ENCODE measurements at places on chromosomes 1 and 21.
A peak's percentile ranks its signal among the peaks of the same experiment; 100 is the strongest.

DNA sequence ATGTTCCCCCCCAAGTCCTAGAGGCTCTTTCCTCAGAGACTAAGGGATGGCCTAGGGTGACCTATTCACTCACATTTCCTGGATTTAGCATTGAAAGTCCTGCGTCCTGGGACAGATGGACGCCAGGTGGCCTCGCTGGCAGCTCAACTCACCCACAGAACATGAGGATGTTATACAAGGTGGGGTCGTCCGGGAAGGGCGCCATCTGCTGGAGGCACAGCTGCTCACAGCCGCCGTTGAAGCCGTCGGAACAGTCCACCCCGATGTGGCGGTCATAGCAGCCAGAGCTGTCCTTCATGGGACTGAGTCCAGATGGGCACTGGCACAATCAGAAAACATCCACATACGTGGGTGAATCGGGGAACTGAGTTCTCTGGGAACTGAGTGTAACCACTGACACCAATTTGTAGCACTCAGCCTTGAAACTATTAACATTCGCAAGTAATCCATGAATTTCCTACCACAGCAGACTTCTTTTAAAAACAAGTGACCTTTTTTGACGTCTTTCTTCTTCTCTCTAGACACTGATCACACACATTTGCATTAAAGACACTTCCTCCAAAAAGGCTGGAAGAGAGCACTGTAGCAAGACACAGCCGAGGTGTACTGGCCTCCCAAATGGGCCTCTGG is 215.4 kb downstream of the ASTN1 start:
- no peak for DNase-seq

GRCh38 chr21:46110499-46111192 is 12.7 kb downstream of the COL6A2 start:
- DNase-seq, result peak; percentile 62

- no peak for DNase-seq
Observed at GRCh38 chr1:77060000-77060399, 159.2 kb downstream of the PIGK start.

DNA sequence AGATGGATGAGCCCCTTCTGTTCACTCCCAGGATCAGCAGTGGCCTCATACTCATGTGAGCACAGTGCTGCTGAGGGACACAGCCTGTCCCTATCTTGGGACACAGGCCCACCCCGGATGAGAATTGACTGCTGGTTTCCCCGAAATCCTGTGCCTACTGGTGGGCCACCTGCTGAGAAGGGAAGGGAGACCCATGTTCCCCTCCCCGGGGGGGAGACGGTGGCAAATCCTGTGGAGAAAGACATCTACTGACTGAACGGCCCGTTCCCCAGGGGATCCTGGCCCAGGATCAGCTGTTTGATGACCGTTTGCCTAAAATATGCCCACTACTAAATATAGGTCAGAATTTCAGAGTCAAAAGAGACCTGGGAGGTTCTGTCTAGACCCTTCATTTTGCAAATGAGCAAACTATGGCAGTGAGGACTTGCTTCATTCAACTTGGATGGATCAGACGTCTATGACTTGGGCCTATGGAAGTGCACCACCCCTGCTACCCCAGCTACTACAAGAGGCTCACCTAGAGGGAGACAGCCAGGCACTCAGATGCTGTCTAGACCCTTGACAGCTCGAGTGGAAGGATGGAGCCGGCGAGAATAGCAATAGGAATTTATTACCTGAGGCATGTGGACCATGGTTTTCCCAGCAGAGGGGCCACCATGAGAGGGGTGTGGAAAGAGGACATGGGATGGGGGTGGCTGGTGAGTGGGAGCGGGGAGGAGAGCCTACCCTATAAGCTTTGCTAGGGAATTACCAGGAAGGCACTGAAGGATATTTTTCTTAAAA is 15.6 kb upstream of the THEMIS2 start:
- DNase-seq, result no peak

- peak; percentile 75 for DNase-seq
Observed at GRCh38 chr1:244349103-244349531, 102.6 kb downstream of the ADSS2 start.

GRCh38 chr1:208145167-208145566 is 99.0 kb downstream of the PLXNA2 start:
- no peak for DNase-seq

GRCh38 chr21:16535102-16535422 is 805.3 kb downstream of the USP25 start:
- peak; percentile 92 for DNase-seq

DNA sequence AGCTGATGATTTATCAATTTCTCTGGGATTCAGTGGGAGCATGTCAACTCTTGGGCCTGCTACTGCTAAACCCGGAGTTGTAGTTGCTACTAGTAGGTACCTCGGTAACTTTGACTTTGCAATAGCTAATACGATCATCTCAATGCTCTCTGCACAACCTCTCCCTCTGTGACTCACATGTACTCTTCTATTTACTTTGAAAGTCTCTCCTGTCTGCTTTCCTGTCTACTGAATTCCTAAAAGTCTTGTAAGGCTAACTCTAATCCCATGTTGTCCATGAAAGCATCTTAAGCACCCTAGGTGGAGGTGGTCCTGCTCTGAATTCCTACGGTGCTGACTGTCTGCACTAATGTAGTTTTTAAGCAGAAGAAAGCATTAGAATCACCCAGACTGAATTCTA is 29.3 kb downstream of the SLC9C2 start:
- no peak for DNase-seq

GRCh38 chr1:29457496-29458368 is 221.4 kb downstream of the PTPRU start:
- DNase-seq, result no peak

- DNase-seq, result no peak
Observed at GRCh38 chr1:119968068-119968492, 71.8 kb upstream of the ADAM30 start.

- peak; percentile 11 for DNase-seq
Observed at GRCh38 chr1:53458634-53459033, 565 bp upstream of the DMRTB1 start.

DNA sequence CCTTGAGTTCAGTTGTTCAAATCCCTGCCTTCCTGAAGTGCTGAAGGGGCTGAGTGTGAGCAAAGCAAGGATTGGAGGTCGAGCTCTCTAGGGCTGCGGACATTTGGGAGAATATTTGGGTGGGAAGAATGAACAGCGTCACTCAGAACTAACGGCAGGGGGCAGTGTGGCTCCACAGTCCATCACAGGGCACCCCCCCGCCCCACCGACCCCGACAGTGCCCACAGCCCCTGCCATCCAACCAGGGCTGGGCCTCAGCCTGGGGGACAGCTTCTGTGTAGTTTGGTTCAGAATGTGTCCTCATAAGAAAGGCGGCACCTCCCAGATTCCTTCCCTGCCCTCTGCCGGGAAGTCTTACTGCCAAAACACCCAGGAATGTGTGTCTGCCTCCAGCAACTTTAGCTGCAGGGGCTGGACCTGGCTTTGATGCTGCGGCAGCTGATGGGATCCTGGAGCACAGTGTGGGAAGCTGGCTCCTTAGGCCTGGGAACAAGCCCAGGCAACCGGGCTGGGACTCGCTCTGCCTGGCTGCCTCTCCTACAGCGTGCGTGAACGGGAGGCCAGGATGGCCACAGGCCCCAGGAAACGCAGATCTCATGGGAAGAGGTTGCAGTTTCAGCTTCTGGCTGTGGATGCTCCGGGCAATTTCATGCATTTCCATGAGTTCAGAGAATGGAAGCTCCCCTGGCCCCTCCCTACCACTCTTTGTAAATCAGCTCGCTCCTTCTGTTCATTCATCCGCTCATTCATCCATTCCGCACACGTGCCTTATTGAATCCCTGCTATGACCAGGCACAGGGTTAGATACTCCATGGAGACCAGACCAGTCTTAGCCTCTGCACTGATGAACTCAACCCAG is 104.9 kb upstream of the TMPRSS2 start:
- DNase-seq, result peak; percentile 92

GRCh38 chr1:99481391-99481996 is 164.4 kb upstream of the PALMD start:
- no peak for DNase-seq

DNA sequence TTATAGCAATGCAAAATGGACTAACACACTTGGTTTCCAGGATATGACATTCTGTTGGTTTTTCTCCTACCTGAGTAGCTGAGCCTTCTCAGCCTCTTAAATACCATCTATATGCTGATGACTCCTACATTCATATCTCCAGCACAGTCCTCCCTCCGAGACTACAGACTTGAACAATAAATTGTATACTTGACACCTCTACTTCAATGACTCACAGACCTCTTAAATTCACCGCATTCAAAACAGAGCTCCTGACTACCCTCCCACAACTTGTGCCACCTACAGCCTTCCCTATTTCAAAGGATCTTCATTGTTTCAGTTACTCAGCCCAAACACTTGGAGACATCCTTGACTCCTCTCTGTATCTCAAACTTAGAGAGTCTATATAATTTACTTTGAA is 66.8 kb upstream of the ASB17 start:
- no peak for DNase-seq

DNA sequence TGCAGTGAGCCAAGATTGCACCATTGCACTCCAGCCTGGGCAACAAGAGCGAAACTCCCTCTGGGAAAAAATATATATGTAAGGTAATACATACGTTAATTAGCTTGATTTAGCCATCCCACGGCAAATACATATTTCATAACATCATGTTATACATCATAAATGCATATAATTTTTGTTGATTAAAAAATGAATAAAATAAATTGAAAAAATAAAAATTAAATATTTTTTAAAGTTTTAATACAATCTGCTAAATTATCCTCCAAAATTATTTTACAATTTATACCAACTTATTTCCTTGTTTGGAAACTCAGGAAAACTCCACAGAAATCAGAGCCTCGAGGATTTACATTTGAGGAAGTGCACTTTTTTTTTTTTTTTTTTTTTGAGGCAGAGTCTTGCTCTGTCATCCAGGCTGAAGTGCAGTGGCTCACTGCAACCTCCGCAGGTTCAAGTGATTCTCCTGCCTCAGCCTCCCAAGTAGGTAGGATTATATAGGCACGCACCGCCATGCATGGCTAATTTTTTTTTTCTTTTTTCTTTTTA is 12.6 kb upstream of the IPO9 start:
- DNase-seq, result no peak

GRCh38 chr1:4557949-4558348 is 96.5 kb upstream of the AJAP1 start:
- no peak for DNase-seq

DNA sequence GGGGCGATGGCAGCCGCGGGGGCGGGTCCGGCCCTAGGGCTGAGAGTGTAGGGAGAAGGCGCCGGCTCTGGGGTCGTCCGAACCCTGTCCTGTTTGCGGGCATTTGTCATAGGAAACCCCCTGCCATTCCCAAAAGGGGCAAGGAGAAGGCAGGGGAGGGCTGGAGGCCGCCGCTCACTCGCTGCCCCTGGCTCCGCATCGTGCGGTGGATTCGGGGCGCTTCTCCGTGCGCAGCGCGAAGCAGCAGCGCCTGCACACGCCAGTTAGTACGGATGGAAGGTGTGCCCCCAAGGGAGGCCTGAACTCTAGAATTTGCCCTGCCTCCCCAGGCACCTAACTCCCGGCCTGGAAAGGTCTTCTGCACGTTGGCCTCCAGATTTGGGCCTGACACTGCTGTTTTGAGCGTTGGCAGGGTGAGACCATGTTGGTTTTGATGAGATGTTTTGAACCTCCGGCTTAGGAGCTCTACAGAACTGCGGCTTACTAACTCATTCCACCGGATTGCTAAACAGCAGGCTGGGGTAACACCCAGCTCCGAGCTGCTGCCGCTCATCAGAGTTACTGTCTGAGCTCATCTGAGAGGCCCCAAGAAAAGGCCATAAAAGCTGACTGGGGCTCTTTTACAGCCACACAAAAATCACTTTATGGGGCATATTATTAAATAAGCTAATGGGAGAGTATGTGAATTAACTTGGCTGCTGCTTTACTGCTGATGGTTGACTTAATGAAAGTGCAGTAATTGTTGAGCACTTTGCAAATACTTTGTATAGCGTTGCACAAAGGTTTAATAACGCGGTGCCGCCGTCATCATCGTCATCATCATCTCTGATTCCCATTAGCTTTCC is 987 bp downstream of the GPR137B start:
- DNase-seq, result no peak

DNA sequence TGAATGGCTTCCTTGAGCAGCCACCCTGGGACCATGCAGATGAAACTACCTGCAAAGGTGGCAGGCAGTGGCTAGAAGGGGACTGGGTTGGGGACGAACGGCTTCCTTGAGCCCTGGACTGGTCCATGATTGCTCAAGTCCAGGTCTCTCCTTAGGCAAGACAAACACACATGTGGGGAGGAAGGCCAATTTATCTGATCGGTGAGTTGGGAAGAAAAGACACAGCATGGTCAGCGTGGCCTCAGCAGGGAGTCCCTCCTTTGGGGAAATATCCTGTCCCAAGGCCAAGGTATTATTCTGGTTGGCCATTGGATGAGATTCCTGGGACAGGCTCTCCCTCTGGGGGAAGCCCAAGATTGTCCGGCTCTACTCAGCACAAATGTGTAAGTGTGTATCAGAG is 116.3 kb upstream of the ERG start:
- no peak for DNase-seq

DNA sequence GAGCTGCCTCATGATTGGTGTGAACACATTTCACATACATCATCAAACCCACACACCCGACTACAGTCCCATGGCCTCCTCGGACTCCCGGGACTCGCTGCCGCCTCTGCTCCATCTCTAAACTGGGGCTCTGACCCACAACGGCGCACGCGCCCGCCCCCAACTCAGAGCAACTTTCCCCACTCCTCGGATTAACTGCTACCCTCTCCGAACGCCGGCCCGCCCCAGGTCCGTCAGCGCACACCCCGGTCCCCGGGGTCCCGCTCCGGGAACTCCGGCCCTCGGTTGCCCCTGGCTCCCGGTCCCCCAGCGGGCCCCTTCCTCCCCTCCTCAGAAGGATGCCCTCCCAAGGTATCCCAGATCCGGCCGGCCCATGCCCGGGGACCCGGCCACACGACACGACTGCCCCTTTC is 740 bp downstream of the DSTYK start:
- no peak for DNase-seq

DNA sequence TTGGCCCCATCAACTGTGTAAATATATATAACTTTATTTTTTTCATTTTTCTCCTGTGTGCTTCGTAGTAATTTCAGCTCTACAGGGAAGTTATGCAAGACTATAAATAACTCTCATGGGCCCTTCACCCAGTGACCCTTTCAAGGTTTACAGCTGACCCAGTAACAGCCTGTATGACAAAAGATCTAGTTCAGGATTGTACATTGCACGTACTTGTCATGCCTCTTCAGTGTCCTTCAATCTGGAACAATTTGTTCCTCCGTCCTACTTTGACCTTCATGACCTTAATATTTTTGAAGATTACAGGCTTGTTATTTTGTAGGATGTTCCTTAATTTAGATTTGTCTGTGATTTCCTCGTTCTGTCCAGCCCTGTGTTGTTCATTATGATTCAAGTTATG is 40.5 kb downstream of the BRINP2 start:
- no peak for DNase-seq

GRCh38 chr1:21278208-21278859 is 11.9 kb downstream of the ECE1 start:
- DNase-seq, result no peak

- DNase-seq, result no peak
Observed at GRCh38 chr1:63004868-63005267, 220.9 kb downstream of the ATG4C start.

DNA sequence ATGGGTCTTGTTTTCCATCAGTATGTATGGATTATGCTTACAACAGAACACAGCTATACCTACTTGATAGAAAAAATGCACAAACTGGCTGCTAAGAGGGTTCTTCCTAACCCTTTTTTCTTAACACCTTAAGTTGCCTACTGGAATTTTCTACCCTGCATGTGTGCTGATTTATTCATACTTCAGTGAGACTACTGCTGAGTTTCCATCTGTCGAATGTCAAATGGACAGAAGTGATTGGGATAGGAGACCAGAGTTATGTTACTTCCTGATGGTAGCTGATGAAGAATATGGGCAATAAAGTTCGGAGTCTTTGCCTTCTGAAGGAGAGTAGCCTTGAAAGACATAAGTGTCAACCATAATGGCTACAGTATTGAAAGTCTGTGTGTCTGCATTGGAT is 6.5 kb upstream of the DNM3 start:
- no peak for DNase-seq

Measured in right atrium auricular region (tissue), 2 donors.